ENCODE measurements at places on chromosomes 11 and 22.

GRCh38 chr11:10295064-10295901 lies 1.3 kb upstream of the SBF2 start:
- DNase-seq, result no peak

DNA sequence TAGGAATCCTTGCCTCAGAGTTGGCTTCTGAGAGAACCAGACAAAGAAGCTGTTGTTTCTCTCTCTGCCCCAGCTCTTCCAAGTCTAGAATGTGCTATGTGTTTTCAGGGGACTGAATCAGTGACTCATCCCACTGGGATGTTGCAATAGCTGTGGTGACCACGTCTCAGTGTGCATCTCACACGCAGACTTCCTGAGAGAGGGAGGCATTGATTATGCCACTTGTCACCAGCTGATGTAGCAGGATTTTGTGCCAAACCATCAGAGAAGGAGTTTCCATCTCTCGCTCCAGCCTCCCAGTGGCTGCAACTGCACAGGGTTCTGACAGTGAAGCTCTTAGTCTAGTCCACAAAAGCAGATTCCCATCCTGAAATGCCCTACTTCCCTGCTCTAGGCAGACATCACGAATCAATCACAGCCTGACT lies 455.8 kb downstream of the MIAT start:
- no peak for DNase-seq

DNA sequence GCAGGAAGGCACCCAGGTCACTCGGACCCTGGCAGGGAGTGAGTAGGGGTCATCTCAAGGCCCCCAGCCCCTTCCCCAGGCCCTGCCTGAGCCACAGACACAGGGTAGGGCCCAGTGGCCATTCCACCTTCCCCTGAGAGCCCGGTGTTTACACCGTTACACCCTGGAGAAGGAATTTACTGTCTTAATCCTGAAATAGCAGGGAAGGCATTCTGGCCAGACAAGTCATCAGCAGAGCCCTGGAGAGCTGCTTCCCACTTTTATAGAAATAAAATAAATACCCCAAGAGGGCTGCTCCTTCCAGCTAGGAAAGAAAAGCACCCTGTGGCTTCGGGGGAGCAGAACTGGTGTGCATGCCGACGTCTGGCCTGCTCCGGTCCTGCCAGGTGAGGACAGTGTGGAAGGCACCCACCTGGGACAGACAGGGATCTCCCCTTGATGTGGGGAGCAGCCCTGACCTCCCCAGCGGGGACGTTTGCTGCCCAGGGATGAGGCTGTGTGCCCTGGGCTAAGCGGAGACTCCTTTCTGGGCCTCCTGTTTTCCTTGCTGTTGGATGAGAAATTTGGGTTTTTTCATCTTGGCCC lies 180.0 kb downstream of the MN1 start:
- no peak for DNase-seq

DNA sequence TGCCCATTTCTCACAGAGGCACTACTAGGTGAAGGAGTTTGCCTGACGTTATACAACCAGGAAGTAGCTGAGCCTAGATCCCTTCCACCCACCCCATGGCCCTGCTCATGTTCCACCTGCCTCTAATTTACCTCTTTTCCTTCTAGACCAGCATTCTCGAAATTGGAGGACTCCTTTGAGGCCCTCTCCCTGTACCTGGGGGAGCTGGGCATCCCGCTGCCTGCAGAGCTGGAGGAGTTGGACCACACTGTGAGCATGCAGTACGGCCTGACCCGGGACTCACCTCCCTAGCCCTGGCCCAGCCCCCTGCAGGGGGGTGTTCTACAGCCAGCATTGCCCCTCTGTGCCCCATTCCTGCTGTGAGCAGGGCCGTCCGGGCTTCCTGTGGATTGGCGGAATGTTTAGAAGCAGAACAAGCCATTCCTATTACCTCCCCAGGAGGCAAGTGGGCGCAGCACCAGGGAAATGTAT lies 14.1 kb downstream of the PIK3IP1 start:
- DNase-seq, result no peak

DNA sequence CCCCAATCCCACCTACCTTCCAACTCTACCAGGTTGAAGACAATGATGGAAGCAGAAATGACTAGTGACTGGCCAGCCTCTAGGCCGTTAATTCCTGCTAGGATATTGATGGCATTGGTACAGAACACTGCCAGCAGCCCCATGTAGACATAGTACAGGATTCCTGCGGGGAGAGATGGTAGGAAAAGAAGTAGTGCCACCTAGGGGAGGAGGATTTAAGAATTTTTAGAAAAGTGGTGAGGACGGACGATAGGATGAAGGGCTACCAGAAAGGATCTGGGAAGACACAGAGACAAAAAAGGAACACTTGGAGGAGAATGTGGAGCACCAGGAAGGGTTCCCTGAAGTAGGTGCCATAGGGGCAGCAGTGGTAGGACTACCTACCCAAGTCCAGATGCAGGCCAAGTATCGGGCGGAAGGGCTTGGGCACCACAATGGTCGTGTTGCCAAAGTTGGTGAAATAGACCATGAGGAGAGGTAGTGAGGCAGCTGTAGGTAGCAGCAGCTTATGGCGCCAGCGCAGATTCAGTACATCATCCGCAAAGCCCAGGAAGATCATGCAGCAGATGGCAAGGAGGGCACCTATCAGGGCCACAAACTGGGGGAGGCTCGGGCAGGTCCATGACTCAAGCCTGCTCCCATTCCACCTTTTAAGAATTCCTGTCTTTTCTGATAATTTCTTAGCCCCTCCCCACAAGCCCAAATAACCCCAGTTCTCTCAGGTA lies 1.2 kb downstream of the DPAGT1 start:
- peak; percentile 33 for DNase-seq

DNA sequence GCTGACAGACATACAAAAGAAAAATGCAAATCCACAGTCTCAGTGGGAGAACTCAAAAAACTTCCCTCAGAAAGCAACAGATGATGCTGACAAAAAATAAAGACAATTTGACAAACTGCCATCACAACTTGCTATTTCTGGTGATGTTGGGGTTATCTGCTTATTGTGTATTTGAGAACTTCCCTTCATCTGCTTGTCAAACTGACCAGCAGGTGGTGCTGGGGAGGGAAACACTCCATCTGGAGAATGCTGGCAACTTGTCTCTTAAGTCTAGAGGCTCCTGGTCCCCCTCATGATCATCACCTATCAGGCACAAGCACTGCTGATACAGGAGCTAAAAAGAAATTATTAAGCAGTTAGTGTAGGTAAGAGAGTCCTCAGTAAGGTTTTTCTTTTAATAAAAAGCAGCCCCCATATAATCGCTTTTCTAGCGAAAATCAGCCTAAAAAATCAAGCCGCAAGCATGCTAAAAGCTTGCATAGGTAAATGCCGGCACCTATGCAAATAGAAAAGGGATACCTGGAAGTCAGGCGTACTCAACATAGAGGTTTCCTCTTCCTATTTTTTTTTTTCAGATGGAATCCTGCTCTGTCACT lies 9.8 kb upstream of the FAM111B start:
- DNase-seq, result peak; percentile 11

- no peak for DNase-seq
Measured at GRCh38 chr11:12274558-12275197, 102.7 kb upstream of the PARVA start.

- DNase-seq, result no peak
Measured at GRCh38 chr11:112718483-112718882, 242.7 kb upstream of the NCAM1 start.

DNA sequence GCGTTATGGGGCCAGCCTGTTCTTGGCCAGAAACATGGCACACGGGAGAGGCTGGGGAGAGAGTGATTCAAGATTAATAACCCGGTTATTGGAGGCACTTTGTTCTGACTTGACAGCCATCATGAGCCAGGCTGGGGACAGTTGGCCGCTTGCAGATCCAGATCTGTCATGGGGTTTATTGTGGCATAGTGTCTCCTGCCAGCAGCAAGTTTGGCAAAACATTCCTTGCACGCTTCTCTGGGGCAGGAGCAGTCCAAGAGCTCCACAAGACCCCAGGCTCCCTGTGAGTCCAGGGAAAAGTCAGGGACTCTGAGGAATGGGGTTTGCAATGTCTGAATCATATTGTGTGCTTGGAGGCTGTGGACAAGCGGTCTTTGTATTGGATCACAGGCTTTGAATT lies 270.4 kb downstream of the MIAT start:
- no peak for DNase-seq

DNA sequence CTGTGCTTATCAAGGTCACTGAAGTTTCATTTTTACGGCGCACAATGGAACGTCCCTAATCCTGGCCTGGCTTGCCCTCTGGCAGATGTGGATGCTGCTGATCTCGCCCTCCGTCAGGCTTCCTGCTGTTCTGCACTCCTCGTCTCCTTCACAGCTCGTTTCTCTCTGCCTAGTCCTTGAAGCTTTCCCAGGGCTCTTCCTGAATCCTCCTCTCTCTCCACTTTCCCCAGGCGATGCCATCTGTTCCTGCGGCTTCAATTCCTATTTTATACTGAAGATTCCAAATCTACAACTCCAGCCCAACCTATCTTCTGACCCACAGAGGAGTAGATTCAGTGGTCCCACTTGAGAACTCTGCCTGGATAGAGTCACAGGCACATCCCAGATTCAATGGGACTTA lies 14.2 kb downstream of the SLC22A8 start:
- DNase-seq, result no peak

DNA sequence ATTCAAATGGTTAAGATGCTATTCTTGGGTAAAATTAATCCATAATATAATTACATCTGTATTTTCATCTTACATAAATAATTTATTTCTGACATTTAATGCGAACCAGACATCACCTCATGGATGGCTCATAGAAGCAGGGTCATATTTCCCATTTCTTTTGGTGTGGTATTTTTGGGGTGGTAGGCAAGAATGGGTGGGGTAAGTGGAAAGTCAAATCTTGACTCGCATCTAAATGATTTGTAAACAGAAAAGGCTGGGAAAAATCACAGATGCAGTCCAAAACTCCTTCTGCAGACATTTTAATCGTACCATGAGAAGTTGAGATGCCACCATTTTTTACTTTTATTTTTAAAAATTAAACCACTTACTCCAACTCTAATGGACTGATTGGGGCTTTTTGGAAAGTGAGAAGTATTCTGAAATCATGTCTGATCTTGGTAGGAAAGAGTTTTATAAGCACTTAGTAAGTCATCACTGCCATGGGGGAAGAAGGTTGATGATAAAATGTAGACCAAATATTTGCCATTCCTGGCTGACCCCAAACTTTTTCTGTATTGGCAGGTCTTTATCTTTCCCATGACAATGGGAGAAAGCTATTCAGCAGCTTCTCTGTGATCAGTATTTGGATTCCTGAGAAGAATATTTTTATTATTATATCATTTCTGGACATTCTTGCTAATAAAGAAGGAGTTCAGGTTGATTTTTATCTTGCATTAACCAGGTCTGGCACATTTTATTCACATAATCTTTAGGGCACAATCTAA lies 47.2 kb upstream of the BLID start:
- no peak for DNase-seq
